ENCODE measurements at places on chromosomes 4 and X.

DNA sequence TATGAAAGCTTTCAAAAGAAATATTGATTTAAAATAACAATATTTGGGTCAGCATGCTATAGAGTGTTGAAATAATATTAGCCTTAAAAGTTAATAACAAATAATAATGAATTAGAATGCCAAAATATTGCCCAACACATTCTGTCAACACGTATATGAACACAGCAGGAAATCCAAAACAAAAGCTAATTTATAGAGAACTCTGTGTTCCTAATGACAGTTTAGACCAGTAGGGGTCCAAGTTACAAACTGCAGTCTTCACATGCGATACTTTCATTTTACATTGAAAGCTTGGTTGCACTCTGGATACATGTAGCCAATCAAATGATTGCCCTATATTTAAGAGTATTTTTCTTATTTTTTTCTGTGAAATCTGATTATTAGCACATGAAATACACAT, 274.4 kb downstream of the DCTD start:
- H3K4me3 ChIP-seq: no peak overlapping the region
- no peak overlapping the region for H3K27ac ChIP-seq
- no peak for DNase-seq

DNA sequence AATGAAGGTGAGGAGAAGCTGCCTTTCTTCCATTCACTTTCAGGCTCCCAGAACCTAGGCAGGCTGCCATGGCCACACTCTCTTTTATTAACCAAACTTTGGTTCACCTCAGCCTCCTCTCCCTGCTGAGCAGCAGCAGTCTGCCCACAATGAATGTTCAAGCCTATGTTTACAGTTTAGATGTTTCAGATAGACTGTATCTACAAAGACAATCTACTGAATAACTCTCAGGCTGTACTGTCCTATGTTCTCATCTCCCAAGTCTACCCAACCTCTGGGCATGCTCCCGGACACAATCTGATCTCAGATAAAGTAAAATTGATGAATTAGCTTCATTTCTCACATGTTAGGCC, 59.2 kb upstream of the TMEM164 start:
- no peaks in the 10 kb centered on the region for H3K36me3 ChIP-seq
- no peak overlapping the region for H3K4me3 ChIP-seq

DNA sequence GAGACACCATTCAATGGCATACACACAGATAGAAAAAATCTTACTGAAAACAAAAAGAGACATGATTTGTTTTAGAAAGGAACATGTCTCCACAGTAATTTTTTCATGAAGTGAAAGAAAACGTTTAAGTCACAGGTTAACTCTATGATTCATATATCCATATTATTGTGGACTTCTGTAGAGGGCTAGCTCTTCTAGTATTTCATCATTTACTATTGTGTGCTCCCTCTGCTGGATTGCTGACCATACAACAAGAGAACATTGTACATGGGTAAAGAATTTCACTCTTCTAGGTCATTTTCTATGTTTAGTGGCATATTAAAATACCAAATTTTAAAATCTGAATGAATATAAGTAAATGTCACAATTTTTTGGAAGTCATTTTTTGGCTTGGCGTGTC, 91.8 kb upstream of the POU3F4 start:
- no peaks in the 10 kb centered on the region for H3K4me1 ChIP-seq
- H3K36me3 ChIP-seq: no peaks in the 10 kb centered on the region
- no peak for DNase-seq
- H3K4me3 ChIP-seq: no peak overlapping the region

GRCh38 chr4:135249024-135249423, 1047.4 kb upstream of the PABPC4L start:
- no peak for DNase-seq
- H3K4me3 ChIP-seq: no peak overlapping the region
- no peaks in the 10 kb centered on the region for H3K4me1 ChIP-seq
- no peaks in the 10 kb centered on the region for H3K36me3 ChIP-seq
- H3K27me3 ChIP-seq: no peaks in the 10 kb centered on the region

DNA sequence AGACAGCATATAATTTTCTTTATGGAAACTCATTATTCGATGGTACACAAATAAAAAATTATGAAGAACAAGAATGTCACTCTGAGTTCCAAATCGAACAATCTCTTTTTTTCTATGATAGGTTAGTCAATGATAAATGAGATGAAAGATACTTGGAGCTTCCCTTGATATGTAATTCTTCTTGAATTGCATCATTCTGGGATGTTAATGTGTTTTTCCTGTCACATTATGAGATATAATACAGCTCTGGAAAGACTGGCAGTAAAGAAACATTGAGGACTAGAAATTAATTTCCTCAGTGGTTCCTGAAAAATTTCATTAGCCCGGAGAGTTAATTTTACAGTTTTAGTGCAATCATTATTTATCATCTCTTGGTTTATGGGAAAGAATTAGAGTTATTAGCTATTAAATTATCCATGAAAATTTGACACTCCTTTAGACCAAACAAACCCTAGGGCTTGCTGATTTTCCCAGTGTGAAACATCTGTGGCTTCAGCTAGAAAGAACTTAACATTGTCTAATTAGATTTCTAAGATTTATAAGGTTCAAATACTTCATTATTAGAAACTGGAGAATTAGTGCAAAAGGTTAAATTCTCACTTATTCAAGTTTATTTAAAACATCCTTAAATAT, 1546.6 kb upstream of the TENM3 start:
- H3K4me1 ChIP-seq: no peaks in the 10 kb centered on the region
- no peaks in the 10 kb centered on the region for H3K27me3 ChIP-seq
- no peak overlapping the region for H3K27ac ChIP-seq
- no peaks in the 10 kb centered on the region for H3K36me3 ChIP-seq
- no peak overlapping the region for H3K4me3 ChIP-seq
- no peak for DNase-seq

DNA sequence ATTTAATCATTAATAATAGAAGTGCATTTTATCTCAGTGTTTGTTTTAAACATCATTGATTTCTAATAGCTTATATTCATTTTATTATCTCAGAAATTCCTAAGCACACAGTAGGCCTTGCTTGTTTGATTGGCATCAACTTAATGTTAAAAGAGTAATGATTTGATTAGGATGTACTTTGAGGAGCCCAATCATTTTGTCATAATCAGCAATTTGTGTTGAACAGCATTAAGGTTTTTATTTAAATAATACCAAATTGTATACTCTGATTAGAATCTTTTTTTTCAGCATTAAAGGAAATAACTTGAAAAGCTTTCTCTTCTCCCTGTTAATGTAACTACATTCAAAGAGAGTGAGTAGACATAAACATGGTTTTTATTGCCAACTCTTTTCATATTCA, 2262.0 kb upstream of the TENM3 start:
- DNase-seq: no peak
- H3K4me1 ChIP-seq: no peaks in the 10 kb centered on the region
- H3K27me3 ChIP-seq: no peaks in the 10 kb centered on the region
- no peaks in the 10 kb centered on the region for H3K36me3 ChIP-seq
- no peak overlapping the region for H3K27ac ChIP-seq
- H3K4me3 ChIP-seq: no peak overlapping the region

DNA sequence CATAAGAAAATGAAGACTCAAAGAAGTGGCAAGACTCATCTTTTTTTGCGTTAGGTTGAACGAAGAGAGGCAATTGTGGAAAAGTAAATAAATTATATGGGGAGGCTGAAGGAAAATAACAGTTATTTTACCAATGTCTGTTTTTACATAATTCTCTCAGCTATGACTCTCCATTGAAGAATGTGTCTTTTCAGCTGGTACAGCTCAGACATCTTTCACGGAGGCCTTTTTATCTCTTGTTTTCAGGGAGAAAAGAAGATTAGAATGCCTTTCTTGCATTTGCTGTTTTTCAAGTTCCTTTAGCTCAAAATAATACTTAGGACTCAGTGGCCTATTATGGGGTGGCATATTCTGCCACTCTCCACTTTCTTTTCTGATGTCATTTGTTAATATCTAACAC, 153.0 kb downstream of the ADAM29 start:
- DNase-seq: no peak
- no peaks in the 10 kb centered on the region for H3K4me1 ChIP-seq
- no peak overlapping the region for H3K27ac ChIP-seq
- no peaks in the 10 kb centered on the region for H3K36me3 ChIP-seq
- no peaks in the 10 kb centered on the region for H3K27me3 ChIP-seq
- H3K4me3 ChIP-seq: no peak overlapping the region

- DNase-seq: no peak
- H3K4me3 ChIP-seq: no peak overlapping the region
- H3K27me3 ChIP-seq: no peaks in the 10 kb centered on the region
- H3K4me1 ChIP-seq: no peaks in the 10 kb centered on the region
- H3K36me3 ChIP-seq: no peaks in the 10 kb centered on the region
- H3K27ac ChIP-seq: no peak overlapping the region
Measured at GRCh38 chrX:21725496-21725895, 32.4 kb downstream of the SMPX start.

DNA sequence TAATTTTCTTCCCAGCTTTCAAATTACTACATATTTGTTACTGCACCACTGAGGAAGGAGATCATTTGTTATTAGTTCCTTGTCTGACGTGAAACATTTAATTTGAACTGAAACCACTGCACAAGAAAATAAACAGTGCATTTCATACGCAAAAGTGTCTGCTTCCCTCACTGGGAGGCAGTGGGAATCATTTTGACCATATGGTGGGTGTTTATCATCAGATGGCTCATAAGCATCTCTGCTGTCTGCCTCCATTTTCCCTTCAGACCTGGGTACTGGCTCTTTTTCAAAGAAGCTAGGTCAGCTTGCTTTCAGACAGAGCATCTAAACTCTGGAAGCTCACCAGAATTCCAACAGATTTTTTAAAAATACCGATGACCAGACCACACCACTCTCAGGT, 135.2 kb downstream of the PCDH19 start:
- no peaks in the 10 kb centered on the region for H3K27me3 ChIP-seq
- no peak overlapping the region for H3K4me3 ChIP-seq
- DNase-seq: no peak
- H3K27ac ChIP-seq: no peak overlapping the region
- H3K36me3 ChIP-seq: no peaks in the 10 kb centered on the region

- no peak for DNase-seq
- H3K36me3 ChIP-seq: no peaks in the 10 kb centered on the region
- no peaks in the 10 kb centered on the region for H3K4me1 ChIP-seq
- no peak overlapping the region for H3K4me3 ChIP-seq
- H3K27me3 ChIP-seq: no peaks in the 10 kb centered on the region
Measured at GRCh38 chr4:147498031-147498660, 17.2 kb downstream of the EDNRA start.

- no peaks in the 10 kb centered on the region for H3K4me1 ChIP-seq
- H3K27me3 ChIP-seq: no peaks in the 10 kb centered on the region
- no peak overlapping the region for H3K4me3 ChIP-seq
- no peaks in the 10 kb centered on the region for H3K36me3 ChIP-seq
- DNase-seq: no peak
Measured at GRCh38 chr4:7679406-7680040, 244.8 kb upstream of the PSAPL1 start.

DNA sequence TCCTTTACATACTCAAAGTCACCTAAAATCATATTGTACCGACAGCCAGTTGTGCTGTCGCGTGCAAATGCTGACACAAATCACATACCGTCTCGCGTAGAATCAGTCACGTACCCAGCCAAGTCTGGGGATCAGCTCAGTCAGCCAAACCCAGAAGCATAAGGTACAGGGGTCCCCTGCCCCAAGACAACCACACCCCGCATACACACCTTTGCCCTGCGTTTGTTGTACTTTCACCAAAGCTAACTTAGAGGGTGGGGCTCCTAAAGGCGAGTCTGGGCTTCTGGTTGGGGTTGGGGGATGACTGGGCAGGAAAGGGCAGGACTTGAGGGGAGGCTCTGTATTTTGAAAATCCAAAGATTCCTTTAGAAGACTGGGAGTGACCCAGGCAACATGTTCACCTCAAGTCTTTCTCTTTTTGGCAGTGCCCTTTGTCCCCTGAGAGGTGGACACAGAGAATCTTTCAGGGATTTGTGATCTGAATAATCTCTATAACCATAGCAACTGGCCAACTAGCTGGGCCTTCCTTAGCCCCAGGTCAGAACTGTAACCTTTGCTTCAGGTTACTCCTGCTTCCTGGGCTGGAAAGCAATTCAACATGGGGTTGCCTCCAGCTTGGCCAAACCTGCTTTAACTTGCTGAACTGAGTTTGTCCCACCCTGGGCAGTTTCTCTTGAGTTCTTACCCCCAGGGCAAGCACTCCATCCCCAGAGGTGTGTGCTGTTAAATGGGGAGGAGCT, 992 bp downstream of the GDPD2 start:
- no peaks in the 10 kb centered on the region for H3K4me1 ChIP-seq
- no peaks in the 10 kb centered on the region for H3K36me3 ChIP-seq
- no peaks in the 10 kb centered on the region for H3K27me3 ChIP-seq
- H3K4me3 ChIP-seq: no peak overlapping the region
- no peak for DNase-seq
- no peak overlapping the region for H3K27ac ChIP-seq

DNA sequence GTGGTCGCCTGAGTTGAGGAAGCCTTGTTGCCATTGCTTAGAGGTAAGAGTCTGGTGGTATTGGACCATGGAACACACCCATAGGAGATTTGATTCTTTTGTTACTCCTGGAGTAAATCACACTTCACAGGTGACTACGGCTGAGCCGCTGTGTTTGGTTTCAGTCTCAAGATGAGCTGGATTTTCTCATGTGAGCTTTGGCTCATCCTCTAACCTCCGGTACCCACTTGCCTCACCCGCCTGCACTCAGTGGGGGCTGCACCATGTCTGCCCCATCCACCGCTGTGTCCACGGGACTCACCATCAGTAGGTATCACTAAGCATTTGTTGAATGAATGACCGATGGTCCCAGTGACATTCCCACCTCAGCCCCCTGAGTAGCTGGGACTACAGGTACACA, 52.7 kb downstream of the HTT-AS start:
- H3K4me1 ChIP-seq: no peaks in the 10 kb centered on the region
- no peaks in the 10 kb centered on the region for H3K27me3 ChIP-seq
- no peak for DNase-seq
- no peak overlapping the region for H3K27ac ChIP-seq

GRCh38 chr4:6265546-6265945, 4.1 kb upstream of the WFS1 start:
- H3K27ac ChIP-seq: no peak overlapping the region
- H3K4me1 ChIP-seq: peaks cover 3% of the 10 kb centered on the region
- no peak for DNase-seq
- H3K4me3 ChIP-seq: no peak overlapping the region
- H3K36me3 ChIP-seq: no peaks in the 10 kb centered on the region
- H3K27me3 ChIP-seq: peaks cover 5% of the 10 kb centered on the region

GRCh38 chr4:188008377-188008776, 12.8 kb downstream of the ZFP42 start:
- H3K27me3 ChIP-seq: no peaks in the 10 kb centered on the region
- no peak overlapping the region for H3K27ac ChIP-seq
- DNase-seq: no peak
- H3K36me3 ChIP-seq: no peaks in the 10 kb centered on the region
- no peaks in the 10 kb centered on the region for H3K4me1 ChIP-seq
- no peak overlapping the region for H3K4me3 ChIP-seq
